Fibroblast of skin of scalp (primary cell): ENCODE measurements at places on chromosomes 5 and 9.

GRCh38 chr5:148697180-148697808 lies 43.0 kb upstream of the HTR4 start:
- peak; percentile 37 for DNase-seq

GRCh38 chr5:142627383-142628217 lies 58.3 kb downstream of the FGF1 start:
- DNase-seq = no peak

DNA sequence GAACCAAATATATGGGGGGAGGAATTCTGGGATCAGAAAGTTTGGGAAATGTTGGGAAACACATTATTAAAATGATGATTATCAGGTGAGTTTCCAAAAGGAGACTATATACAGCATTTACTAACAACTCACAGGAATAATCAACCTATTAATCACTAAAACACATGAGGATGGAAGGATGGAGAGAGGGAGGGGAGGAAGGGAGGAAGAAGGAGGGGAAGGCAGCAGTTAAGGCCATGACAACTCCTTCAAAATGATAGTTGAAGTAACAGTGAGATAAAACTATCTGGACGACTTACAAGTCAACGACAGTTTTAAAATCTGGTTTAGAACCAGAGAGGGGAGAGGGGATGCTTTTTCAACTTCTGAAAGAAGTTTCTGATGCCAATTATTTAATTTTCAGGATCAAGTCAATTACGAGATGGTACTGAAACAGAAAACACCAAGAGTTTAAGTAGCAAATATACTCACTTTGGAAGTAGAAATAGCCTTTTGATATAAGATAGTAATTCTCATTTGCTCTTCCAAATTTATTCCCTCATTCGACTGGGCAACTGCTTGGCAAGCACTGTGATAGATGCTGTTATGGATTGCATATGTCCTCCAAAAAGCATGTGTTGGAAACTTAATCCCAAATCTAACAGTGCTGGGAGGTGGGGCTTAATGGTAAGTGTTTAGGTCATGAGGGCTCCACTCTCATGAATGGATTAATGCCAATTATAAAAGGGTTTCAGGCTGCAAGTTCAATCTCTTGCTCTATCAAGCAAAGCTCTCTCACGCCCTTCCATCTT lies 30.4 kb downstream of the FBXW11 start:
- no peak for DNase-seq

DNA sequence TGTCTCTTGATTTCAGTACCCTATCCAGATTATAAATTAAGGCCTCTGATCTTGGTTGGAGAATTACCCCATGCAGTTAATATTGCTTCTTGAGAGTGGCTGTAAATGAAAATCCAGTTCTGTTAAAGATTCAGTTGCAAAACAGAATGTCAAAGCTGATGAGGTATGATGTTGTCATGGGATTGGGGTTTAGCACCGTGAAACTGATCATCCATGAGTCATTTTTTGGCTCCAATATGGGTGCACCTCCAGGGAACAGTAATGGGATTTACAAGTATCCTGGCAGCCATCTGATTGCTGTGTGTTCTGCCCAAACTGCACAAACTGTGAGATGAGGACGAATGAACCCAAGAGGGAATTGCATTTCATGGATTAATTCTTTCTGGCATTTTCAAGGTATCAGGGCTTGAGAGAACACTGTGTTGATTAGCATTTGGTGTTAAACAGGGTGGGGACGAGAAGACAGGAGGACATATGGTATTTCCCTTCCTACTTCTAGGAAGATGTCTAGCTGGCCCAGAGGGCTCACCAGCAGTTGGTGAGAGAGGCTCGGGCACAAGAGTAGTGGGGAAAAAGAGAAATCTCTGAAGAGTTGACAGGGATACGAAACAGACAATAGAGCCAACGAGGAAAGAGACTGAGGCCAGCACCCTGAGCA lies 214.7 kb downstream of the GAS1 start:
- DNase-seq = peak; percentile 83

GRCh38 chr9:24939109-24939850 lies 393.6 kb upstream of the IZUMO3 start:
- DNase-seq = no peak

GRCh38 chr5:168481330-168481788 lies 4.9 kb upstream of the RARS1 start:
- no peak for DNase-seq

DNA sequence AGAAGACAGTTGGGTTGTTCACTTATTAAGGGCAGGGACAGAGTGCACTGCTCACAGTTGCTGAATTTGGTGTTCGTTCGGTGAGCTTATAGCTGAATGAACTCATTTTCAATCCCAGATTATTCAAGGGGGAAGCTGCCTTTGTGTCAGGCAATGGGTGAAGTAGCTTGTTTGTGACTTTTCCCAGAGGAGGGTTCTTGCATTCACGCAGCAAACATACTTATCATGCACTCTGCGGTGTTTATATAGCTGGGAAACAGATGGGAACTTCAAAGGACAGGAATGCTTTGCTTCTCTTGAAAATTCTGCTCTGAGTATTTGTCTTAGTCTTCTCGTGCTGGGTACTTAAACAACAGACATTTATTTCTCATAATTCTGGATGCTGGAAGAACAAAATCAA lies 64.7 kb upstream of the ABCA1 start:
- DNase-seq = peak; percentile 65

DNA sequence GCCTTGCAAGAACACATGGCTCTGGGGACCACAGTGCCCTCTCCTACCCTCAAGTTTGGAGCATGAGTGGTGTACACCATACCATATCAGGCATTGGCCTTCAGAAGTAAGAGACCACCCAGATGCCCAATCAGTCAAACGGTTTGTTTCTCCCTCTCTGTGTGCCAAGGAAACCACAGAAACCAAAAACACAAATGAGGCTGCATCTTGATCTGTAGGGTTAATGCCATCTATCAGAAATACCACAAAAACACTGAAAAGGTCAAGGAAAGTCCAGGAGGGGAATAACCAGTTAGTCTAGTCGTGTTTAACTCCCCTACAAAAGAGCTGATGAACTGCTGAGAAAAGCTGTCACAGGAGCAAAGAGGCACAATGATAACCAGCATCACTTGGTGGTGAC lies 78.4 kb downstream of the INSYN2B start:
- DNase-seq = no peak

DNA sequence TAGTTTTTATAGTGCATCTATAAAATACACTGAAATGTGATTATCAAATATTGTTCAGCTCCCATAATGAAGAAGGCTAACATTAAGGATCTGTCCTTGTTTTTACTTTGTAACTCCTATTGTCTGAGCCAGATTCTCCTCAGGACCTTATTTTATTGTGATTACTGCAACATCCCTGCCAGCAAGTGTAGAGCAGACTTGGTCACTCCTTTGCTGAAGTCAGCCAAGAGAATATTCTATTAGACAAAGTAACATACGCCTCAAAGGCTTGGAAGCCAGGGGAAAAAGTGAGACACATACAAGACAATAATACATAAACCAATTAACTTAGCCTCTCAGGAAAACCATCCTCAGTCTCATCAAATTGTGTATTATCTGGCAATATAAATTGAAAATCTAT lies 269.6 kb downstream of the ARL15 start:
- no peak for DNase-seq

- no peak for DNase-seq
Observed at GRCh38 chr9:109238125-109238524, 71.1 kb upstream of the FRRS1L start.

GRCh38 chr5:173974688-173975239 lies 14.2 kb upstream of the C5orf47 start:
- DNase-seq = no peak

- DNase-seq = no peak
Observed at GRCh38 chr5:181069767-181070491, 29.9 kb downstream of the BTNL9 start.

- DNase-seq = peak; percentile 76
Observed at GRCh38 chr9:137236238-137236935, 4.7 kb upstream of the TUBB4B start.

DNA sequence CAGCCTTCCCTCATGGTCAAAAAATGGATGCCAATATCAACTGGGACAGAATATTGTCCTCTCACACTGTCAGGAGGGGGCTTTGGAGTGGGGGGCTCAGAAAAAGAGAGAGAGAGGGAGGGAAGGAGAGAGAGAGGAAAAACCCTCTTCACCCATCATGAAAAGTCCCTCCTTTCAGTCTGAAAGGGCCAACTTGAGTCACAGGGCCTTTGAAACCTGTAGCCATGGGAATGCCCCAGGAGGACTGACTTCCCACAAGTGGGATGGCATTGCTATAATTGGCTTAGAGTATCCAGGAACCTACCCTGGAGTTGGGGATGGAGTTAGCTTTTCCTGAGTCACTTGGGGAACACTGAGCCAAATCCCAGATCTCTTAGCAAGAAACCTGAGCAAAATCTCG lies 41.2 kb downstream of the DNAJC21 start:
- no peak for DNase-seq

DNA sequence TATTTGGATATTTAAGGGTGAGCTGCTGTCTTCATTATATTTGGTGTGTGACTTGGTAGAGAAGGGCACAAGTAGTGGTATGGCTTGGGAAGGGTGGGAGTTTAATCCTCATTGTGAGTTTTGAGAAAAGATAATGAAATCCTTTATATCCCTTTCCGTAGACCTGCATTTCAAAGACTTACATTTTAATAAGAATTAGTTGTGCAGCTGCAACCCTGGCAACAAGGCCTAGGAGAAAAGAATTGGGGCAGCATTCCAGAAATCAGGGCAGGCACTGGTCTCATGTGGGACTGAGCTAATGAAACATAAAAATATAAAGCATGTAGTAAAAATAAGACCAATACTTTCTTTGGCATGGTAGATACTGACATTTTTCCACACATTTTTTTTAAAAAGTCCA lies 60.5 kb downstream of the CDC42SE2 start:
- DNase-seq = peak; percentile 26

GRCh38 chr5:107408564-107408963 lies 262.2 kb downstream of the EFNA5 start:
- no peak for DNase-seq

GRCh38 chr9:137168904-137169856 lies 671 bp downstream of the LRRC26 start:
- no peak for DNase-seq

- DNase-seq = no peak
Observed at GRCh38 chr9:90881648-90882047, 80.0 kb downstream of the SYK start.

DNA sequence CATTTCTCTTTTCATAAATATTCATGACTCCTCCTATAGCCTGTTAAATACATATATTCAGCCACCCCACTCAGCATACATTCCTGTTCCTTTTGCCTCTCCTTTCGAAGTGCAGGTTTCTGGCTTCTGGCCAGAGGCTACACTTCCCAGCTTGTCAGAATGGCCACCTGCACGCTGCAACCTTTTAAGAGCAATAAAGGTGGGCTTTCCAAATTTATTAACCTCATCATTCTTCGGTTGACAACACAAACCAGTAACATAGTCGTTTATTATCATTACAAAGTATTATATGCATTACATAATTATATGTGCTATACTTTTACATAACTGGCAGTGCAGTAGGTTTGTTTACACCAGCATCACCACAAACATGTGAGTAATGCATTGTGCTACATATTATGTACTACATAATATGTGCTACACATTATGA lies 16.5 kb upstream of the TMEM171 start:
- no peak for DNase-seq

GRCh38 chr9:123162791-123163345 lies 105.5 kb downstream of the STRBP start:
- DNase-seq = no peak

DNA sequence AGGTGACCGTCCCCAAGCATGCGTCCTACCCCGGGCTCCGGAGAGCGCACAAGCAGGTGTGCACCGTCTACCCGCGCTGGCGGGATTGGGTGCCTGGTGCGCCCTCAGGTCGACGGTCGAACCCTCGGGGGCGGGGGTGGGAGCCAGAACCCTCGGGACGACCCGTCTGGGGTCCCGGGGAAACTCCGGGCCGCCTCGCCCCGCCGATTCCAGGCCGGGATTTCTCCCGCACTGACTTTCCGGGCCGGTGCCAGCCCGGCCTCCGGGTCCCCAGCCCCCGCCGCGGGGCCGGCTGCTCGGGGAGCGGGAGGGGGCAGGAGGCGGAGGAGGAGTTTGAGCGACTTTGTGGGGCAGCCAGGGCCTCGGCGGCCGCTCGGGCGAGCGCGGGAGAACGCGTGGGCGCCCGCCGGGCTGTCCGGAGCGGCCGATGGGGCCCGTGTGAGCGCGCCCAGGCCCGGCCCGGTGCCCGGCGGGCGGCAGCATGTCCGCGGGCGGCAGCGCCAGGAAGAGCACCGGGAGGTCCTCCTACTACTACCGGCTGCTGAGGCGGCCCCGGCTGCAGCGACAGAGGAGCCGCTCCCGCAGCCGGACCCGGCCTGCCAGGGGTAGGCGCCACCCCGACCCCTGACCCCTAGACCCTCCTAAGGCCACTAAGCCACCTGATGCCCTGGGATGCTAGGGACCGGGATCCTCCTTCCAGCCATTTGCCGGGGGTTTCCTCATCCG lies at the start of gene DAB2IP:
Gene DAB2IP, plus strand, starts transcription at position 340 of the 726 bp plus-strand sequence. Its CDS starts 142 bp downstream, at position 482.
- peak; percentile 65 for DNase-seq

DNA sequence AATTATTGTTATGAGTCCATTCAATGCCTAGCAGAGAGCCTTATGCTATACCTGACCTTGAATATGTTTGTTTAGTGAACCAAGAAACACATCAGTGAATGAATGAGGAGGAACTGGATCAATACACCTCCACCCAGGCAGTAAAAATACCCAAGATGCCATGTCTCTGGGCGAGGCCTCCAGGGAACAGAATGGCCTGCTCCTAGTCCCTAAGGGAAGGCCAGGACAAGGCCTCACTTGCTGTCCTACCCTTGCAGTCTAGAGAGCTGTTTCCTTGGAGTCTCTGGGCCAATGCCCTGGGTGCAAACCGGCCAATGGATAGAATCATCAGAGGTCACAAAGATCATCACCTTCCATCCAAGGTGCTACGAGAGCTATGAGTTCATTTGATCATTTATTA lies 26.1 kb downstream of the TNIP1 start:
- no peak for DNase-seq

- DNase-seq = no peak
Observed at GRCh38 chr9:87359264-87359663, 138.4 kb upstream of the DAPK1 start.
